Renal pelvis (tissue), 12 donors: ENCODE measurements at places on chromosomes 7 and 10. TPM values are rescaled to one million over a fixed set of nuclear protein-coding genes. Genes with fewer than 3 reads are reported as not detected.

Gene C10orf90
- polyA plus RNA-seq = 0.76 TPM

DNA sequence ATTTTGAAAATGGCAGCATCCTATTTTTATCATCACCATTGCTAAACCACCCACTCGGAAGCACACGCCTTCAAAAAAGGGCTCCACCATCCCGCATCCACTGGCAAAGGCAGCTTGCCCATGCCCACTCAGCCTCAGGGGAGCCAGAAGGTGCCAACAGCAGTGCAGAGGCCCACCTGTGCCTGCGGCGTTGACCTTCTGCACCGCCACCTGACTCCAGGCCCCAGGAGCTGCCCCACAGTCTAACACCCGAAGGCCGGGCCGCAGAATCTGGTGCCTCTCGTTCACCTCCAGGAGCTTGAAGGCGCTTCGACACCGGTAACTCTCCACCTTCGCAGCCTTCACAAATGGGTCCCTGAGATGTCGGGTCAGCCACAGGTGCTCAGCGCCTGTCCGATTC, 2.8 kb downstream of the MRM2 start:
- no peak for DNase-seq

Gene NKX2-3
- polyA plus RNA-seq = not detected

GRCh38 chr10:8103543-8103942, 49.1 kb downstream of the GATA3 start:
- DNase-seq = no peak

DNA sequence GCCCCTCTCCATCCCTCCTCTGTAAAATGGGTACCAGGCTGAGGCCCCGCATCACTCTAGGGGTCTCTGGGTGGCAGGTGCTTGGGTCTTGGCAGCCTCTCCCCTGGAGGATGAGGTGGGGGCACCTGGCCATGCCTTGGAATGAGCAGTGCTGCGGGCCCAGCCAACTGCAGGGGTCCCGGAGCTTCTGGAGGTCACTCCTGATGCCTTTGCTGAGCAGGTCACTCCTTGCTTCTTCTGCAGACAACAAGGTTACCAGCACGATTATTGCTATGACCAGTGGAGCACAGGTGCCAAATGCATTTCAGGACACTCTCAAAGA, 22.4 kb upstream of the ZNF488 start:
- DNase-seq = no peak

Gene EPO
- not detected for polyA plus RNA-seq

Gene GBX1
- not detected for polyA plus RNA-seq

Gene CLEC2L
- 0.85 TPM for polyA plus RNA-seq

GRCh38 chr10:519716-520401, 169.6 kb downstream of the DIP2C start:
- DNase-seq = no peak

Gene FXYD4
- polyA plus RNA-seq = not detected

GRCh38 chr7:9761224-9761623, 1212.4 kb upstream of the PHF14 start:
- DNase-seq = no peak
